ENCODE measurements at places on chromosomes 2 and 18. TPM values are rescaled to one million over a fixed set of nuclear protein-coding genes. Genes with fewer than 3 reads are reported as not detected.

MTLN gene
- 44.1 TPM for total RNA-seq

ZNF804A gene
- total RNA-seq, result not detected

HOXD13 gene
- total RNA-seq, result not detected

RFX8 gene
- 0.21 TPM for total RNA-seq

OR6B2 gene
- not detected for total RNA-seq

SIX3 gene
- 6.6 TPM for total RNA-seq

DNA sequence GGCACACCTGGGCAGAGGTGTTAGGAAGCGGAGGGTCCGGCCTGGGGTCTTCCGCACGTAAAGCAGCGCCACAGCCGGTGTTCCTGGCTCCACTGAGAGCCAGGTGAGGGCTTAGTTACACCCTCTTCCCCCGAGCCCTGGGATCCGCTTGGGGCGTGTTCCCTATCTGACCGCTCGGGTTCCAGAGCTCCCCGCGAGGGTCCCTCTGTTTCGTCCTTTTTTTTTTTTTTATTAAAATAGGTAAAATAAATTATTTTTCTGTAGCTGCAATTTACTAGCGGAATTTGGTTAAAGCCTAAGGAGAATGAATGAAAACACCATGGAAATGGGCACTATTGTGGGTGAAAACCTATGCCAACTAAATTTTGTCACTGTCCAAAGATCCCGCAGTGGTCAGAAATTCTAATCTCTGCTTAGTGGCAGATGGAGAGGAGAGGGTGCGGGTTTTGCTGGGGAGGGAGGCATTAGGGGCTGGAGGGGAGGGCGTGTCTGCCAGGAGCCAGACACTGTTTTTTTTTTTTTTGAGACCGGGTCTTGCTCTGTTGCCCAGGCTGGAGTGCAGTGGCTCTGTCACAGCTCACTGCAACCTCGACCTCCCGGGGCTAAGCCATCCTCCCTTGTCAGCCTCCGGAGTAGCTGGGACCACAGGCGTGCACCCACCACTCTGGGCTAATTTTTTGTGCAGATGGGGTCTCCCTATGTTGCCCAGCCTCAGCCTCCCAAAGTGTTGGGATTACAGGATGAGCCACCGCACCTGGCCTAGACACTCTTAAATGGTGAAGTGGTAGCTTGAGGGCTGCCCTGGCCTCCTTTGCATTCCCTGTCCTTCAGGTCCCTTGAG, 834 bp downstream of the PDCL3 start:
- H3K4me3 ChIP-seq, result peak overlapping the region; percentile 82
- 0 out of 2 replicates have a peak overlapping the region, but pooled peaks have one; percentile 76 for H3K27ac ChIP-seq
- no peaks in the 10 kb centered on the region for H3K27me3 ChIP-seq
- peaks cover 17% of the 10 kb centered on the region for H3K4me1 ChIP-seq
- peaks cover 23% of the 10 kb centered on the region for H3K36me3 ChIP-seq

GRCh38 chr2:143828763-143829537, 691.0 kb downstream of the ZEB2 start:
- H3K27ac ChIP-seq, result no peak overlapping the region
- peaks cover 38% of the 10 kb centered on the region for H3K4me1 ChIP-seq
- H3K36me3 ChIP-seq, result no peaks in the 10 kb centered on the region
- H3K27me3 ChIP-seq, result no peaks in the 10 kb centered on the region
- no peak for DNase-seq
- H3K4me3 ChIP-seq, result no peak overlapping the region

GRCh38 chr2:88201811-88202169, 31.6 kb downstream of the THNSL2 start:
- H3K4me1 ChIP-seq, result peaks cover 28% of the 10 kb centered on the region
- H3K4me3 ChIP-seq, result no peak overlapping the region
- H3K36me3 ChIP-seq, result peaks cover 7% of the 10 kb centered on the region
- no peak overlapping the region for H3K27ac ChIP-seq
- peaks cover 33% of the 10 kb centered on the region for H3K27me3 ChIP-seq
- no peak for DNase-seq

GRCh38 chr18:32529722-32530420, 59.2 kb upstream of the GAREM1 start:
- H3K4me1 ChIP-seq, result peaks cover 9% of the 10 kb centered on the region
- no peaks in the 10 kb centered on the region for H3K36me3 ChIP-seq
- no peak for DNase-seq
- no peaks in the 10 kb centered on the region for H3K27me3 ChIP-seq
- no peak overlapping the region for H3K4me3 ChIP-seq
- H3K27ac ChIP-seq, result no peak overlapping the region

- peak; percentile 59 for DNase-seq
- peaks cover 18% of the 10 kb centered on the region for H3K4me1 ChIP-seq
Observed at GRCh38 chr2:136764452-136765255, 691 bp upstream of the THSD7B start.

GRCh38 chr18:63241317-63241712, 78.3 kb downstream of the BCL2 start:
- H3K36me3 ChIP-seq, result no peaks in the 10 kb centered on the region
- no peak overlapping the region for H3K4me3 ChIP-seq
- DNase-seq, result no peak

DNA sequence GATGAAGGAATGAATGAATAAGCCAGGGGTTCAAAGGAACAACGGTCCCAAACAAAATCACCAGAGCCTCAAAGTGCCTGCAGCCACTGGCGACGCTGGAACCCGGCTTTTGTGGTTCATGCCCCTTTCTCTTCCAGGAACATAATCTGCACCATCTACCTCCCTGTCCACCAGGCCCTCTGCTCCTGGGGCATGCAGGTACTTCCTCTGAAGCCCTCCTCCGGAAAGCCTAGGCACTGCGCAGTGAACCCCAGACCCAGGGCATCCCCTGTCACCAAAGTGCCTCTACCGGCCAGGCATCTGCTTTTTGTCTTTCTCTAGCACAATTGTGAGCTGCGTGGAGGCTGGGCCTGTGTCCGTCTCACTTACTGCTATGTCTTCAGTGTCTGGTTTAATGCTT, 98.6 kb upstream of the TMEM200C start:
- peaks cover 39% of the 10 kb centered on the region for H3K4me1 ChIP-seq
- peaks cover 2% of the 10 kb centered on the region for H3K27me3 ChIP-seq
- peaks cover 4% of the 10 kb centered on the region for H3K36me3 ChIP-seq
- no peak overlapping the region for H3K27ac ChIP-seq

GRCh38 chr2:235564884-235565530, 71.2 kb downstream of the AGAP1 start:
- peaks cover 15% of the 10 kb centered on the region for H3K36me3 ChIP-seq
- peaks cover 43% of the 10 kb centered on the region for H3K4me1 ChIP-seq
- no peak overlapping the region for H3K4me3 ChIP-seq

DNA sequence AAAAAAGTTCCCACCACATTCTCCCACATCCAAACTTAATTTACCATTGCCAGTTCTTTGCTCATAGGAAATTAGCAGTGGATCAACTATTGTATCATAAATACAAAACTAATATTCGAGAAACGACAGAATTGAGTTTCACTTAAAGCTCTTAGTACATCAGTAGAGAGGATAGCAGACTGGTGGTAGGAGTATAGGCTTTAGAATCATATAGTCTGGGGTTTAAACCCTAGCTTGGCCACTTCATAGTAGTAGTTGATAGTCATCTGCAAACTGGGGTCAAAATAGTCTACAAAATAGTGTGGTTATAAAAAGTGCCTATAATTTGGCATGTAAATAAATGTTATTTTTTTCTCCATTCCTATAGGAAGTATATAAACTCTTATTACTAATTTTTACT, 30.9 kb downstream of the PIK3C3 start:
- H3K27ac ChIP-seq, result no peak overlapping the region
- no peaks in the 10 kb centered on the region for H3K27me3 ChIP-seq
- no peak overlapping the region for H3K4me3 ChIP-seq
- peaks cover 3% of the 10 kb centered on the region for H3K36me3 ChIP-seq
- no peak for DNase-seq

GRCh38 chr2:12844511-12844910, 127.8 kb downstream of the TRIB2 start:
- peaks cover 15% of the 10 kb centered on the region for H3K4me1 ChIP-seq
- no peak overlapping the region for H3K4me3 ChIP-seq
- no peak overlapping the region for H3K27ac ChIP-seq
- no peaks in the 10 kb centered on the region for H3K27me3 ChIP-seq
- no peak for DNase-seq

DNA sequence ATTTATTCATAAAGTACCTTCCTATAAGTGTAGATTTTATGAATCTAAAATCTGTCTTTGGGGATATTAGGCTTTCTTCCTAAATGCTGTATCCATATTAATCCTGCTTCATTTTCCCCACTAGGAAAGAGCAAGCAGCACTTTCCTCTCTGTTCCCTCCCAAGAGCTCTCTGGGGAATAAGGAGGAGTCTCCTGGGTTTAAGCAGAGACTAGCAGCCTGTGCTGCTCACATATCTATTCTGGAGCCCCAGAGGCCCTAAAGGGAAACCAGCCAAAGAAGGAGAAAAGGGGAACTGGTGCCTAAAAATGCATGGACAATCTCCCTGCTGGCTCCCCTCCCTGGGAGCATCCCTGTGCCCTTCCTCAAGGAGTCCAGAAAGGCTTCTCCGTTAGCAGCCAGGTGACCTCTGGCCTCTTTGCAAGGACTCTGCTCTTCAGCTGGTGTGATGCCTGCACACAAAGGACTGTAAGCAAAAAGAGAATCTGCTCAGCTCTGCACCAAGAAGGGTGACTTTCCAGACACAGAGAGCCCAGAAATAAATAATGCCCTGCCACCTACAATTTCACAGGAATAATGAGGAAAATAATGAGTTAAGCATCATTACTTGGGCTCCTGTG, 270.6 kb downstream of the SS18 start:
- H3K36me3 ChIP-seq, result no peaks in the 10 kb centered on the region
- no peak for DNase-seq

DNA sequence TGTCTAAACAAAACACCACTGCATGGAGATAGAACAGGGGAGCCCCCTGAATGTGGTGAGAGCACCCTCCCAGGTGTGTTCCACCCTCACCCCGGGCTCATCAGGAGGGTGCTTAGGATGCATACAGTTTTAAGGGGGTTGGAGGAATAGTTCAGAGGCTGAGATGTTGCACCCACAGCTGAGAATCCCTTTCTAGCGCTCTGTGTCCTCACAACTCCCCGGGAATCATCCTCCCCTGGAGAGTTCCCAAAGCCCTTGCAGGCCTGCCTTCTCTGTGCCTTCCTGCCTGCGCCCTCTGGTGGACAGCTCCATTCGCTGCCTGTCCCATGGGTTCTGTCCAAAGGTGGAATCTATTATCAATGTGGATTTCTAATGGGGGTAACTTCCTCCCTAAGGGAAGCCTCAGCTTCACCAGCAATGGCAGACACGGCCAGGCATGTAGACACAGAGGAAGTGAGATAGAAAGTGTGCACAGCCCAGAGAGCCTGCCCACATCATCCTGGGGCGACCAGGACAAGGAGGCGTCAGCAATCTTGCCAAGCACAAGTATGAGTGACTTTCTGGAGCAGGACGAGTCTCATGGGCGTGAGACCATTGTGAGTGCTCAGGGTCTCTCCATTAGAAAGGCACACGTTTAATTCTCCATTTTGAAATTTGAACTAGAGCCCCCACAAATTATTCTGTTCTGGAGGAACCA, 1.2 kb upstream of the UGT1A5 start:
- H3K36me3 ChIP-seq, result no peaks in the 10 kb centered on the region
- no peak overlapping the region for H3K27ac ChIP-seq
- peak; percentile 89 for DNase-seq
- H3K4me1 ChIP-seq, result peaks cover 4% of the 10 kb centered on the region
- H3K27me3 ChIP-seq, result no peaks in the 10 kb centered on the region

GRCh38 chr2:163665051-163665450, 70.8 kb downstream of the FIGN start:
- DNase-seq, result no peak
- H3K27ac ChIP-seq, result no peak overlapping the region
- H3K4me3 ChIP-seq, result no peak overlapping the region

- no peak overlapping the region for H3K27ac ChIP-seq
- H3K4me1 ChIP-seq, result no peaks in the 10 kb centered on the region
- no peaks in the 10 kb centered on the region for H3K36me3 ChIP-seq
- H3K27me3 ChIP-seq, result no peaks in the 10 kb centered on the region
- DNase-seq, result peak; percentile 19
Observed at GRCh38 chr2:16546128-16546754, 119.4 kb downstream of the CYRIA start.

GRCh38 chr2:176111309-176111663, 4.2 kb downstream of the HOXD11 start:
- H3K36me3 ChIP-seq, result 0 out of 2 replicates have a peak, but pooled peaks cover 4% of the 10 kb centered on the region
- peak; percentile 80 for DNase-seq
- H3K4me3 ChIP-seq, result no peak overlapping the region
- no peak overlapping the region for H3K27ac ChIP-seq
- peaks cover 98% of the 10 kb centered on the region for H3K27me3 ChIP-seq

DNA sequence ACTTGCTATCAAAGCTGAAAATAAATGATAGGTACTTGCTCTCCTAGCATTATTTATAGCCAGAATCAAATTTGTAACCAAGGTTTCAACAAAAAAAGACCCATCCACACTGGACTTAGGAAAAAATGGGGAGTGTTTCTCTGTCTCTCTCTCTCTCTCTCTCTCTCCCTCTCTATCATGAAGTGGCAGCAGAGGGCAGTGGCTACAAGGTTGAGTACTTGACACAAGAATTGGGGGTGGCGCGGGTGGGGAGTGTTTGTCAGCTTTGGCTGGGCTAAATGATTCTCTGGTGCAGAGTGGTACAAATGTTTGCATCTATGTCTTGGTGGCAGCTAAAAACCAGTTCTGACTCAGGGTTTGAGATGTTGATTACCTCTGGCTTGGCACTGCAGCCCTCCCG, 85.0 kb downstream of the RBM43 start:
- peak; percentile 17 for DNase-seq
- H3K27ac ChIP-seq, result no peak overlapping the region
- no peaks in the 10 kb centered on the region for H3K36me3 ChIP-seq
- H3K4me3 ChIP-seq, result no peak overlapping the region
- no peaks in the 10 kb centered on the region for H3K27me3 ChIP-seq

- no peak overlapping the region for H3K4me3 ChIP-seq
- no peaks in the 10 kb centered on the region for H3K36me3 ChIP-seq
- no peaks in the 10 kb centered on the region for H3K27me3 ChIP-seq
- H3K4me1 ChIP-seq, result peaks cover 24% of the 10 kb centered on the region
- H3K27ac ChIP-seq, result no peak overlapping the region
Observed at GRCh38 chr2:175842996-175843395, 159.1 kb downstream of the LNPK start.

- no peaks in the 10 kb centered on the region for H3K36me3 ChIP-seq
- peaks cover 12% of the 10 kb centered on the region for H3K4me1 ChIP-seq
- H3K27ac ChIP-seq, result peak overlapping the region; percentile 75
- no peak for DNase-seq
Observed at GRCh38 chr2:47525167-47525566, 122.2 kb downstream of the MSH2 start.

DNA sequence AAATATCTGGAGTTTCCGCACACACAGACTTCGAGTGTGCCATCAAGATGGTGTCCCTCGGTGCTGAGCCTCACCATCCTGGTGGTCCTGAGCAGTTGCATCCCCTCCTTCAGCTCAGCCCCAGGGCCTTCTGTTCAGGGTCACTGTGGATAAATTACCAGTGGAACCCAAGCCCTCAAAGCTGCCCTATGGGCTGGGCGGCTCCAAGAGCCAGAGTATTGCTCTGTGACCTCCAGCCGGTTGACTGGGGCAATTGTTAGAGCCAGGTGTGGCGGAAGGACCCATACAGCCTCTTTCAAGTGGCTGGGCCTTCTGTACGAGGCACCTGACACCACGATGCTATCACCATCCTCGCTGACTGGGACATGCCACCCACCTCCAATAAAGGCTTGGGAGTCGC, 215.5 kb downstream of the GBX2 start:
- DNase-seq, result no peak
- no peaks in the 10 kb centered on the region for H3K36me3 ChIP-seq
- peaks cover 40% of the 10 kb centered on the region for H3K4me1 ChIP-seq
- no peak overlapping the region for H3K4me3 ChIP-seq

All from WTC11 (cell line).